H7 (cell line): ENCODE measurements at places on chromosomes 5 and 9. TPM values are rescaled to one million over a fixed set of nuclear protein-coding genes. Genes with fewer than 3 reads are reported as not detected.

DNA sequence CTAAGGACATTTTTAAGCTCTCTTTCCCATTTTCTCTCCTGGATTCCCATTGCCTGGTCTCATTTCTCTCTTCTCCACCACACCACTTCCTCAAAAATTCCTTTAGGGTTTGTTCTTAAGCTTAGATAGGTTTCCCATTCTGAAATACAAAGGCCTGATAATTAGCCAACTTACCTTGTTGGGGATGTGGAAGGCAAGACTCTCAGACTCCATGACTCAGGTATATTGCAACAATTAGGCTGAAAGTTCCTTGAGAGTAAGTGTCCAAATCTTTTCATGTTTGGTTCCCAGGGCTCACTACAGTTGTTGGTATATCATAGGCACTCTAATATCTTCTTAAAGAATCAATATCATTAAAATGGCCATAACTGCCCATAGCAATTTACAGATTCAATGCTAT is 43.6 kb downstream of the FXN start:
- no peak for DNase-seq

The SLC46A2 gene
- not detected in 2 replicates for total RNA-seq

The ENTREP1 gene
- 7.5 and 8.6 TPM in 2 replicates for total RNA-seq

The SLC12A7 gene
- 17.7 and 19.8 TPM in 2 replicates for total RNA-seq

DNA sequence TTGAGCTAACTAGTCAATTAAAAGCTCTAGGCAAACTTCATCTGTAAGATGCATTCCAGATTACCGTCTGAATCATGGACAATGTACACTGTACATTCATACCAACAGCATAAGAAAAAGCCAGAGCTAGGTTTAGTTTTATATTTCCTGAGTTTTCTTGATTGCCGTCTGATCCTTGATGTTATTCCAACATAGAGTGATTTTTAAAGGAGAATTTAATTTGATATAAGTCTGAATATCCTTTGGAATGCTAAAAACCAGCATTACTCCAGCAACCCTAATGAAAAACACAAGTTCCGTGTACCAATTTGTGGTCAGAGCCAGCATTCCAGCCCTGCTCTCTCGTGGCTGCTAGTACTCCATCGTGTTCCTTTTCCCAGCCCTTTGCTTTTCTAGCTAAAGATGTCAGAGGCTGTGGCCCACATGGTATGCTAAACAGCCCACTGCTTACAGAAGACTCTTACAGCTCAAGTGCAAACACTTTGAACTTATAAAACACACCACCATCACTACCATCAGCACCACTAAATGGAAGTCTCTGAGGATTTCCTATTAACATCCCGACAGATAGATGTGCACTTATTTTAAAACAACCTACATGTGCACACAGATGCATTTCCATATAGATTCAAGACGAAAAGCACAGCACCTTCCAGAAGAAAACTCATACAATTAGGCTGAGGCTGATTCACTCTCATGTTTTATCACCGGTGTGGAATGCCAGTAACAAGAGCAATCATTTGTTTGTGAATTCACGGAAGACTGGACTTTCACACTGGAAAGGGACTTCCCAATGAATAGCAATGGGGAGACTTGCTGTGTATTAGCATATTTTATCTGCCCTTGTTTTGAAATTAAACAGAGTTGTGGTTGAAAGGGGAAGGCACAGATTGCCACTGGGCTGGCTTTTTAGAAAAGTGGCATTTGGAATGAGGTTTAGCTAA is 246.9 kb upstream of the GAS1 start:
- DNase-seq, result no peak

GRCh38 chr5:149360272-149360671 is 2.4 kb downstream of the PCYOX1L start:
- no peak for DNase-seq

The NUTM2F gene
- total RNA-seq, result 0.69 TPM in 1 of 2 replicates, not detected in the other

The ESM1 gene
- total RNA-seq, result not detected in 2 replicates

DNA sequence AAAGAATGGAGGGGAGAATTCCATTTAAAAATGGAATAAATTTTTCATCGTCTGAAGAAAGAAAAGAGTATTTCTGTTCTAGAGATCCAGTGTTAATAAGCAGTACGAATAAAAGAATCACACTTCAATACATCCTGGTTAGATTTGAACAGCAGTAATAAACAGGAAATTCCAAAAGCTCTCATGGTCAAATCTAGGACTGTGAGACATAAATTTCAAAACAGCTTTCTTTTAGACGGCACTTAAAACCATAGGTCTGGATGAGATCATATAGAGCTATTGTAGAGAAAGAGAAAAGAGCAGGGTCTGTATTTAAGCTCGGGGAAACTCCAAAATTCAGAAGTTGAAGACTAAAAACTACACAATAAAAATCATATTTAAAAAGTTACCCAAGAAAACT is 1006.9 kb upstream of the CTNND2 start:
- no peak for DNase-seq

DNA sequence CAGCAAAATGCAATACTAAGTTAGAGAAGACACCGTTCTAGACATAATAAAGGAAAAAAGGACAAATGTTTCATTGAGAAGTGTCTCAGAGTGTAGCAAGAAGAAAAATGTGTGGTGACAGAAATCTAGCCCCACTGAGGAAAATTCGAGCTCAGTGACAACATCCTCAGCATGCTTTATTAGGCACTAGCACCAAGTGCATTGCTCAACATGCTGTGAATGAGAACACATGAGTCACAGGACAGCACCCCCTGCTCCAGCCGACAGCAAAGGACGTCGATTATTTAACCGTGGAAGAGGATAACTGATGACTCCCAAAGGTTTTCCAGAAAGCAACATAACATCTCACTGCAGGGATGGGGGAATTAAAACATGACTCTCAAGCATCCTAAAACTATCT is 182.7 kb downstream of the GNAQ start:
- no peak for DNase-seq

The ARHGEF28 gene
- total RNA-seq, result 0.41 and 0.42 TPM in 2 replicates
